ENCODE measurements at places on chromosomes 3 and 15.

- no peak for DNase-seq
Measured at GRCh38 chr3:110436209-110436608, 635.4 kb upstream of the NECTIN3 start.

DNA sequence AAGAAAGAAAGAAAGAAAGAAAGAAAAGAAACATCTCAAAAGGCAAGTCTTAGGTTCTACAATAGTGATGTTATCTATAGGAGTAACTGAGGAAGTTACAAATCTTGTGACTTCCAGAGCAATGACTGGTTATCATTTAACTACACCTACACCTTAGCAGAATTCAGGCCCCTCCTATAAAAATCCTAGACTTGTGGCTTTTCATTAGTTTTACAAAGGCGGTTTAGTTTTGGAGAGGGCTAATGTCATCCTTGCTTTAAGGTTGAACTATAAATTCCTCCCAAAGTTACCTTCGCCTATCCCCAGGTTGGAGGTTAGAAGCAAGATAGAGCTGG, 4.1 kb upstream of the SCAP start:
- no peak for DNase-seq

DNA sequence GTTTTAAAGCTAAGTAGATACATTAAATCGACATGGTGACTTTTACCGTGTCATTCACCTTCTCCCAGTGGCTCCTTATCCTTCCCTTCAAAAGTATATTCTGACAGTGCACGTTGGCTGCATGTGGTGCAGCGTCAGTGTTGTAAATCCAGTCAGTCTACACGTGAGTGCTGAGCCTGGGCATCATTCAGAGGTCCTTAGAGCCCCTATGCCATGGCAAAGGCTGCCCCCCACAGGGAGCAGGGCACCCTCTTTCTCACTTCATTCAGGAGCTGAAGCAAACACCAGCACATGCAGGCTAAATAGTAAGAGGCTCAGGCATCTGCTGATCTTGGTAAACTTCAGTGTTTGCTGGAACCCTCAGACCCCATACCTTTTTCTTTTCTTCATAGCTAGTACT, 43.3 kb downstream of the RASGRP1 start:
- DNase-seq = no peak

- DNase-seq = no peak
Measured at GRCh38 chr15:66881173-66881905, 179.3 kb downstream of the SMAD6 start.

DNA sequence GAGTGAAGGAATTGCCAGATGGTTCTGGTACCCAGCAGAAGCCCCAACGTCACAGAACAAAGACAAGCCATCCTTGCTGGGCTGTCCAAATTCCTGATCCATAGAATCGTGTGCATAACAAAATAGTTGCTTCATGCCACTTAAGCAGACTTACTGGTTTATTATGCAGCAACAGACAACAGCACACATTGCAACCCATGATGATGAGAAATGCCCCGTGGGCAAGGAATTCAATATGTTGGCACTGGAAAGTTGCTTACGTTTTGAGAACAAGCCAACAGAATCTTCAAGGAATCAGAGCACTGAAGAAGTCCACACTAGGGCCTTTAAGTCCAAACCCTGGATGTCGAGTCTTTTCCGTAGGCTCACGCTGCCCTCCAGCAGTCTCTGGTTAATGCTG, 40.3 kb downstream of the CCR4 start:
- DNase-seq = no peak

- no peak for DNase-seq
Measured at GRCh38 chr3:115785782-115786181, 162.5 kb downstream of the GAP43 start.

- DNase-seq = peak; percentile 15
Measured at GRCh38 chr15:65796610-65797078, 4.6 kb upstream of the DENND4A start.

- no peak for DNase-seq
Measured at GRCh38 chr3:125239266-125239665, 26.7 kb upstream of the SLC12A8 start.

- DNase-seq = no peak
Measured at GRCh38 chr15:90838139-90838538, 30.2 kb upstream of the FURIN start.

DNA sequence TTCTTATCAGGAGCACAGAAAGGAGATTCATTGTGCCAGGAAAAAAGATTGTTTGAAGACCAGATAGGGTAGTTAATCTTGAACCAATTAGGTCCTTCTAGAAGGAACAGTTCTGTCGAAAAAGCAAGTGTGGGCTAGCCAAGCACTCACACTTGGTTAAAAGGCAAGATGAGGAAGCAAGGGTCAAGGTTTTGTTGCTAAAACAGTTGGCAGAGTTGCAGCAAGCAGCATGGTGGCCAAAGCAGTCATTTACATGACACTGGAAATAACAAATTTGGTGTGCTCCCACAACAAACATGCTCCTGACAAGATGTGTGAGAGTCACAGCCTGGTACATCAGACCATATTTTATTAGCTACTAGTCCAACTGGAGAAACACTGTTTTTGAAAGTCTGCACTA, 228.0 kb upstream of the CFAP20DC start:
- DNase-seq = no peak

DNA sequence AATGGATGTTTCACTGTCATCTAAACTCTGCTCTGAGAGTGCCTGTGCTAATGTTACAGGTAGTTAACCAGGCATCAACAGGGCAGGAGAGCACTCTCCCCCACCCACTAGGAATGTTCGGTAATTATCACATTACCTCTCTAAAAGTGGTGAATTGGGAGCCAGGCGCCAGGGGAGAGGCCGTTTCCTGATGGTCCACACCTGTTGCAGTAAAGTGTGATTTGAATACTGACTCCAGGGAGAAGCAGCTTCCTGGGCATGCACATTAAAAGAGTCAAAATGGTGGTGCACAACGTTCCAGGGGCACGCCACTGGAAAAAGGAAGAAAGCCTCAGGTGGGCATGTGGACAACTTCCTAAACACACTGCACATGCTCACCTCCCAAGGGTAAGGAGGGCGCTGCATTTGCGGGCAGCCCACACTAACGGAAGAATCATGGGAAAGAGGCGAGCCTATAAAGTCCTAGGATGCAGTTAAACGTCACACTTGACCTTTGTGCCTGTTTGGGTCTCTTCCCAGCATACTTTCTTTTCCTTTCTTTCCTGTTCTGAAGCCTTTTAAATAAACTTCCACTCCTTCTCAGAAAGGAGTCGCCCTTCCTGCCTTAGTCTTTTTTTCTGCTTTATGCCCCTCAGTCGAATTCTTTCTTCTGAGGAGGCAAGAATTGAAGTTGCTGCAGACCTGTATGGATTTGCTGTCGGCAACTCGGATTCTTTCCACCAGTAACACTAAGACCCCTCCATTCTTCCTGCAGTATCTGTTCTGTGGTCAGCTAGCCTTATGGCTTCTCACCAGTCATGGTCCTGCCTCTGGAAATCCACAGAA, 28.9 kb upstream of the GPD1L start:
- DNase-seq = no peak

GRCh38 chr15:65863106-65863505, 6.2 kb upstream of the RAB11A start:
- DNase-seq = no peak

DNA sequence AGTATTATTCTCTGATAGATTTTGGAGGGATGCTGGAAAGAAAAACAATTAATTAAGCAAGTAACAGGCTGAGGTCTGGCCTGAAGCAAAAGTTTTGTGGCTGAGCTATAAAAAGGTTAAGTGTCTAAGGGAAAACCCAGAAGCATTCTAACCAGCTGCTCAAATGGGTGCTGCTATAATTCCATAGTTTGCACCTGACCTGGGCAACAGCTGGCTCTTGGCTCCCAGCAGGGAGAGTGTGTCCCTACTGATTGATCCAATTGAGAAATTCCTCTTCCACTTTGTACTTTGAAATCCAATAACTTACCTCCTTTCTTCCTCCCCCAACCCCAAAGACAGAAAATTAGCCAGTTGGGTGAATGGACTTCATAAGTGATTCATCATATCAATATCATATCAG, 27.7 kb upstream of the SMAD3 start:
- DNase-seq = no peak

GRCh38 chr3:140553591-140553990, 124.3 kb upstream of the TRIM42 start:
- DNase-seq = no peak

- DNase-seq = no peak
Measured at GRCh38 chr15:100775581-100776185, 103.9 kb upstream of the ALDH1A3 start.

DNA sequence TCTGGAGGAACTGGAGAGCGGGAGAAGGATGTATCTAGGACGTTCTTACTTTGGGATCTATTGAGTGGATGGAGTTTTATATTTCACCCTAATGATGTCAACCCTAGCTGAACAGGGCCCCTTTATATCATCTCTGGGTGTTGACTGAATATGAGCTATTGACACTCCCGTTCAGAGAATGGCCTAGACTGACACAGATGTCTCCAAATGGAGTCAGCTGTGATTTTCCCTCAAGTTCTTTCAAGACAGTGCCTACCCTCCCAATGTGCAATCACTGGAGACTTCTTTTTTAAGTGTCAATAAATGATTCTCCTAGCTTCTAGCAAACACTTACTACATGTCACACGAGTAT, 63.8 kb downstream of the FRMD4B start:
- DNase-seq = no peak

GRCh38 chr3:126452213-126452612, 23.5 kb downstream of the ZXDC start:
- DNase-seq = no peak

DNA sequence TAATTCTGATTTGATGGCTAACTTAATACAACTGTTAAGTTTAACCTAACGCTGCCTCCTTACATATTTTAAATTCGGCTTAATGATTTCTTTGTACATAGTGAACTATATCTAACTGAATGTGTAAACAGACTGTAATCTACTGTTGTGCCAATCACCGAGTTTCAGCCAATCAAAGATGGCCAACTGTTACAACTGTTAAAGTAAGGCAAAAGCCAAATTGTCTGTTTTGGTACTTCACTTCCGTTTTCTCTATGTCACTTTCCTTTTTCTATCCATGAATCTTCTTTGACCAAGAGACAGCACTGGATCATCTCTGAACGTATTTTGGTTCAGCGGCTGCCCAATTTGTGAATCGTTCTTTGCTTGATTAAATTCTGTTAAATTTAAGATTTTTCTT, 137.0 kb downstream of the LMLN start:
- no peak for DNase-seq

GRCh38 chr3:32140943-32141342, 34.5 kb downstream of the GPD1L start:
- no peak for DNase-seq

GRCh38 chr15:87732976-87733375, 523.6 kb downstream of the NTRK3 start:
- DNase-seq = no peak

DNA sequence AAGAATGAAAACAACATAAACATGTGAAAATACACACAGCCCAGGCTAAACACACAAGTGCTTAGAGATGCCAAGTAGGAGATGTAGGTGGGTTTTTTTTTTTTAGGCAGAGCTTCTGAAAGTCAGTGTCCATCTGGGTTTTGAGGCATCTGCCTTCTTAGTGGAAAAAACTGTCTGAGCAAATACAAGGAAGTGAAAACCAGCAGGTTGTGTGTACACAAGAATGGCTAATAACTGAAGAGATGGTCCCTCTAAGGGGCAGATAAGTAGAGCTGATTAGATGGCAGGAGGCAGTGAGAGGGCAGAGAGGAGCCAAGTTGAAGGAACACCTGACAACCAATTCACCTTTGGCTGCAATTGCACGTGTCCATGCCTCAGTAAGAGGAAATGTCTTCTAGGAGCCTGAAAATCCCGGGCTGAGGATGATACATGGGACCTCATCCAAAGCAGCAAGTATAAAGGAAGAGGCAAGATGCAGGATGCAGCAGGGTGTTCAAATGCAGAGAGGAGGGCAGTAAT, 34.9 kb downstream of the CYP19A1 start:
- no peak for DNase-seq

GRCh38 chr15:82930461-82930860, 22.1 kb downstream of the HOMER2 start:
- no peak for DNase-seq

- no peak for DNase-seq
Measured at GRCh38 chr3:77247061-77247460, 207.2 kb downstream of the ROBO2 start.

- DNase-seq = no peak
Measured at GRCh38 chr3:56899078-56899477, 97.3 kb upstream of the ARHGEF3 start.

- peak; percentile 71 for DNase-seq
Measured at GRCh38 chr3:194871143-194871863, 185.6 kb downstream of the FAM43A start.

DNA sequence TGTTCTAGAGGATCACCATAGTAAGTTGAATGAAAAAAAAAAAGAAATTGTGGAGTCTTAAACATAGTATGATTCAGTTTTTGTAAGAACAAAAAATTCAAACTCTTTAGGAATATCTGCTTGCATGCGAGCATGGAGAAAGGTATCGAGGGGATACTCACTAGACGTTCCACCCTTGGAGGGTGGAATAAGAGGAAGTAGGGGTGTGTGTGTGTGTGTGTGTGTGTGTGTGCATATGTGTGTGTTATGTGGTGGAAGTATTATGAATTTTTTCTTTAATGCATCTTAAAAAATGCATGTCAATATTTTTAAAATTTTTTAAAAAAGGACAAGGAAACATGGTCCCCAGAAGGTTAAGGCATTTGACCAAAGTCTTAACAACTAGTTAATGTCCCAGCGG, 26.5 kb upstream of the SIAH2 start:
- no peak for DNase-seq

DNA sequence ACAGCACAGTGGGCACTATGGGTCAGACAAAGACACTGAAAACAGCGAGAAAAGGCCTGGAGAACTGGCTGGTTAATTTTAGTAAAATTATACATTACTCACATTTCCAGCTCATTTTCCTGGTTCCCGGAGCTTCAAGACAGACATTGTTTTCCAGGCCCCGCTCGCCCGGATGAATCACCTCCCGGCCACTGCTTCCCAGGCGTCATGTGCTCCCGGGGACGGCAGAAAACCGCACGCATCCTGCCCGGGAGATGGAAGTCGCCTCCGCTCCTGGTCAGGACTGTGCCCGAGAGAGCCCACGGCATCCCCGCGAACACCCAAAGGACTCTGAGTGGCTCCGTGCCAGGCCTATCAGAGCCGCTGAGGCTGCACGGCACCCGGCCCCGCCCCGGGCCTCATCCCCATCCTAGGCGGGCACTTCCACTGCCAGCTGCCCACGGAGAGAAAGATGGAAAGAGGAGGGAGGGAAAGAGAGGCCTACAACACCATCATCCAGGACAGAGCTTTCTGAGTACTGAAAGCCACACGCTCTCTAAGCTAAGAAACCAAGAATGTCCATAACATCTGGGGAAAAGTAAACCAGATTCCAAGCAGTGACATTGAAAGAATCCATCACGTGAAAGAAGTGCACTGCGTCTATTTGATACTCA, 75.1 kb downstream of the VGLL4 start:
- no peak for DNase-seq

Measured in fibroblast of skin of left biceps (primary cell).